ENCODE measurements at places on chromosomes 13 and 19. TPM values are rescaled to one million over a fixed set of nuclear protein-coding genes. Genes with fewer than 3 reads are reported as not detected.

DNA sequence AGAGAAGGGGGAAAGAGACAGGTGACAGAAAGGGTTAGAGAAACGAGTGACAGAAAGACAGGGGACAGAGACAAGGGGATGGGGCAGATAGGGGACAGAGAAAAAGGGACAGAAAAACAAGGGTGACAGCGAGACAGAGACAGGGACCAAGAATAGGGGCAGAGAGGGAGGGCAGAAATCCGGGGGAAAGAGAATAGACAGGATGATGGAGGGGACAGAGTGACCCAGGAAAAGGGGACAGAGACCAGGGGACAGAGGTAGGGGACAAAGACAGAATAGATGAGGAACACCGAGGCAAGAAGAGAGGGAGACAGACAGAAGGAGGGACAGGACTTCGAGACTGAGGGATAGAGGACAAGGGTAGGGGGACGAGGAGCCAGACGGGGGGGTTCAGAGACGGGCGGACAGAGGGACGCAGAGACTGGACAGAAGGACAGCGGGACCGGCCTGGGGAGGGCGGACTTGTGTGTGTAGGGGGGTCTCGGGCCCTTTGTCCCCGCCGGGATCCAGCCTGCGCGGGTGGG, 593 bp downstream of the CADM4 start:
- DNase-seq: no peak

The KLF1 gene
- total RNA-seq: 0.92 TPM

GRCh38 chr19:54391589-54392061, 23.6 kb upstream of the TTYH1 start:
- DNase-seq: no peak

GRCh38 chr13:69194130-69194529, 913.5 kb upstream of the ATXN8OS start:
- DNase-seq: no peak

GRCh38 chr19:8361921-8362793, 1.8 kb upstream of the ANGPTL4 start:
- DNase-seq: no peak
